ENCODE measurements at places on chromosomes 1 and 21.
A peak's percentile ranks its signal among the peaks of the same experiment; 100 is the strongest.

GRCh38 chr21:43771199-43771675 is 4.9 kb downstream of the CSTB start:
- no peak for DNase-seq

DNA sequence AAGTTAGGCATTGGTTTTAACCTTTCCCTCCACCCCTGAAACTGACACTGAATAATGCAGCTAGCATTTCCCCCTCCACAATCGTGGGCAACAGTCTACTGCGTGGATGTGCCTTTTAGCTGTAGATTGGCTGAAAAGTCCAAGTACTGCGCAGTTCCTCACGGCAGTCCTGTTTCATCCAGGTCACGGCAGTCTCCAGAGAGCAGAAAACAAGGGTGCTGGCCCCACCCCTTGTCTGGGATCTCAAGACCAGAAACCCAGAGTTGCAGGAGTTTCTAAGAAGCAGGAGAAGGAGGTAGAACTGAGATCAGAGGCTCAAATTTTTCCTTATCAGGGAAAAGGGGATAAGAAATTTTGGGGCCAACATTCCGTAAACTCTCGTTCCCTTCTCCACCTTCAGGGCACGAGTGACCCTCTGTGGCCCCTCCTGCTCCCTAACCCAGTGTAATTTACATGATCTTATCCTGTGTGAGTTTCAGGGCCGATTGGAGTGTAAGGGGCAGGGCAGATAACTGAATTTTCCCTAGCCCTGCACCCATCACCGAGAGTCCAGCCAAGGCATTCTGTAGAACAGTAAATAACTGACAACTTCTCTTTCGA is 25.9 kb upstream of the PLA2G2C start:
- no peak for DNase-seq

GRCh38 chr1:7572654-7573152 is 198.4 kb upstream of the VAMP3 start:
- no peak for DNase-seq

- DNase-seq = no peak
Measured at GRCh38 chr1:3741566-3742438, 10.4 kb upstream of the CCDC27 start.

GRCh38 chr1:220067269-220068204 is 21.2 kb upstream of the EPRS1 start:
- no peak for DNase-seq

DNA sequence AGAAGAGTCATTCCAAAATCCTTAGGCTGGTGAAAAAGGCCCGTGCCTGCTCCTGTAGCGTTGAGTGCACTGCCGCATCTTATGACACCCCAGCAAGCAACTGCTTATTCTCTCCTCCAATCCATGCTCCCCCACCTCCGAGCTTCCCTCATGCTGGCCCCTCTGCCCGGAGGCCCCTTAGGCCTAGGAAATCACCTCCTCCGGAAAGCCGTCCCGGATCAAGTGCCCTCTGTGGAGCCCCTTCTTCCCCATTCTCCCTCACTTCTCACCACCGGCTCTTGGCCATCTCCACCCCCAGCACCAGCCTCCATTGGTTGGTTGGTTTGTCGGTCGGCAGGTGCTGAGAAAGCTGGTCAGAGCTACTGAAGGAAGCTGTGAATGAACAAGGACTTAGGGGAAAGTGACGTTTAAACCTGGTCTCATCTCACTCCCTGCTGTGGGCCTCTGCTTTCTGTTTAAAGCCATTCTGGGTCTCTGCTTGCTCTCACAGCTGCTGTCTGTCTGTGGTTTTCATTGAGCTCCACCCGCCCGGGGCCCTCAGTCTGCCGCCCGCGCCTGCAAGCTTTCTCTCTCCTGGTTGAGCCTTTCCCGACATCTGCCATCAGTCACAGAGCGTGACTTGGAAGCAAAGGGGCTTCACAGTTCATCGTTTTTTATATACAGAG is 122.2 kb downstream of the KCNN3 start:
- DNase-seq = peak; percentile 35

DNA sequence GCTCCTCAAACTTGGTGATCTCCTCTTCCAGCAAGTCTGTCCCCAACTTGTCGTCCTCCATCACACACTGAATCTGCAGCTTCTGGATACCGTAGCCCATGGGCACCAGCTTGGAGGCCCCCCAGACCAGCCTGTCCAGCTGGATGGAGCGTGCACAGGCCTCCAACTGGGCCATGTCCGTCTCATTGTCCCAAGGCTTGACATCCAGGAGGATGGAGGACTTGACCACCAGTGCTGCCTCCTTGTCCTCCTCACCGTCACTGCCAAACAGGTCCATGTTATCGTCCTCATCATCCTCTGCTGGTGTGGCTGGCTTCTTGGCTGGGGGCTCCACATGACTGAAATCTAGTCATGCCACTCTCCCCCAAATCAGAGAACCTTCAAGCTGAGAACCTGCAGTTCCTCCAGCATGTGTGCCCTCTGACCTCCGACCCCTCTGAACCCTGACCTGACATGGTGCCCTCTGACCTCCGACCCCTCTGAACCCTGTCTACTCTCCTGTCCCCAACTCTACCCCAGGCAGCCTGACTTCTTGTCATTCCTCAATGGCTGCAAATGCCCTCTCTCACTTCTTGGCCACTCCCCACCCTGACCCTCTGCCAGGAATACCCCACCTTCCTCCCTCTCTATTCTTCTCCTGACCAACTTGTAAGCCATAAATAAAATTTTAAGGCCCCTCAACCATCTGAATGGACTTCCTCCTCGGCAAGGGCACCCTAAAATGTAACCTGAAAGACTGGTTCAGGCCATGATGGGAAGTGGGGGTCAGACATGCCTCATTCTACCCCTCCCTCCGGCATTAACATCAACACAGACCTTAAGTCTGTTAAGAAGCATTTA is 275.7 kb upstream of the C1orf174 start:
- DNase-seq = no peak

- DNase-seq = no peak
Measured at GRCh38 chr1:243179720-243180119, 75.4 kb downstream of the CEP170 start.

- no peak for DNase-seq
Measured at GRCh38 chr1:206708058-206708457, 23.4 kb downstream of the MAPKAPK2 start.

DNA sequence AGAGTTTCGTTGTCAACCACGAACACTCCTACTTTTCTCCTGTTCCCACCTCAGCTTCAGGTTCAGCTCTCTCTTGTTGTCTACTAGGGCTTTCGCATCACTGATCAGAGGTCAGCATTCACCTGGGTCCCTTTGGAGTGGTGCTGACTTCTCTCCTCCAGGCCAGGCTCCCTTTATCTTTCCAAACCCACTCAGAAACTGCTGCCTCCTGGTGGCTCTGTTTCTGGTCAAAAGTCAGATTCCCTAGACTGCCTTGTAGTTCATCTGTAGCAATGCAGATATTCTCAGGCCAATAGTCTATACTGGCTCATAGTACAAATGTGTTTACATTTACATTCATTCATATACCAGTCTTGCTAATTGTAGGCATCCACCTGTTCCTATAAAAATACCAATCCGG is 6.4 kb upstream of the ERI3 start:
- DNase-seq = no peak

GRCh38 chr21:23455676-23456075 is 2151.6 kb downstream of the MRPL39 start:
- no peak for DNase-seq

DNA sequence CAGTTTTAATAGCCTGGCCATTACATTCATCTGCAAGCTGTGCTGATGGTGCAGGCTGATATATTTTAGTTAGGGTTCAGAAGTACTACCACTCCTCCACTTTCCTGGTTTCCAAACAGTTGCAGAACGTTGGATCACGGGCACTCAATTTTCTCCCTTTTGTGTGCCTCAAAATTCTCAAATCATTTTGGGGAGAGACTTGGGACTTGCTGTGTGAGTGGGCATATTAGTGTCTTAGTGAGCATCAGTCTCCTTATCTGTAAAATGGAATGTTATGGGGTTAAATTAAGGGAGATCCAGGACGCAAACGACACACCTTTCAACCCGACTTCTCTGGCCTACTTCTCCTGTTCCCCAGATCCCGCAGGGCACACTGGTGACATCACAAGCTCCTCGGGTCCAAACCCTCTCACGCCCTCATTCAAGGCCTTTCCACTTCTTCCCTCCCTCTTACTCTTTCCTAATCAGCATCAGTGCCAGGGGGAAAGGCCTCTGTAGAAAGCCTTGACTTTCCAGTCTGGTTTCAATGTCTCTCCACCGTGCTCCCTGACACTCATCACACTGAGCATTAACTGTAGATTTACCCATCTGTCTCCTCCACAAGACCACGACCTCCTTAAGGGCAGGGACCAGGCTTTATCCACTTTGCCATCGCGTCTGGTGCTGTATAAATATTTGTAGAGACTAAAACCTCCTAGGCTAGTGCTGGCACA is 1.2 kb downstream of the PIGP start:
- DNase-seq = no peak

GRCh38 chr1:201596101-201596868 is 57.4 kb downstream of the NAV1 start:
- DNase-seq = no peak

GRCh38 chr21:33245289-33245918 is 15.7 kb downstream of the IFNAR2 start:
- no peak for DNase-seq

DNA sequence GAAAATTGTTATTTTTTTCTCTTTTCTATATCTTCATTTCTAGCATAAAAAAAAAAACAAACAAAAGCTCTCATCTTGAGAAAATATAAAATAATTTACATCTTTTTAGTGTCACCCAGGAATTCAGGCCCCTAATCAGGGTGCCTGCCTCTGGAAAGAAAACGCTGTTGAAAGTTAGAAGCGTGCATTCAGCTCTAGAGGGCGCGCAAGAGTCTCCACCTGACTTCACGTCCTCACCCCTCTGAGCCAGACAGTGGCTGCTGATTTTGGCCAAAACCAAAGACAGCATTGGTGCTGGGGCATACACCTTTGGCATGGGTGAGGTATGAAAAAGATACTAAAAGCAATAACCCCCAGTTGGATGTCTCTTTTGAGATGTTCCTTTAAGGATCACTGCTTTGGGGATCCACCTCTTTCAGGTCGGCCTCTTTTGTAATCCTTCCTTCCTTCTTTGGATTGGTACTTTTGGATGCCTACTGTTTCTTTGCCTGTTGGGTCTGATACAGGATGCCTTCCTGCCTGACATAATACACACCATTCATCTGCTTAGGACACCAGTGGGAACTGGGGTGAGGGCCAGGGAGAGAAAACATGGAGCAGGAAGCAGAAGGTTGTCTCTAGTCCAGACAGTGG is 77.6 kb upstream of the CHRM3 start:
- DNase-seq = no peak

GRCh38 chr21:31888936-31889371 is 16.1 kb downstream of the HUNK start:
- DNase-seq = no peak

DNA sequence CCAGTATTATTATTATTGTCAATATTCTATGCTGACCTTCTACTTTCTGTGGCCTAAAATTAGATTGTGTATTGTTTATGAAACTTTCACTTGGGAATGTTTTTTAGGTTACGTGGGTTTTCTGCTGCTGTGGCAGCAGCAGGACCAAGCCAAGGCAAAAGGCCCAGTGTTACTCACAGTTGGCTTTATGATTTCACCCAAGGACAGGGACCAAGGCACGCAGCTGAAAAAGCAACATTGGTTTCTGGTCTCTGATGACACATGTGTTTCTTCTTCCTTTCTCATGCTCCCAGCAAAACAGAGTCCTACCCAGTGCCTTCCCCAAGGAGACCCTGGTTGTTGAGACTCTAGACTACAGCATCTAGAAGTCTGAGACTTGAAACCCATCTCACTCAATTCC is 413.7 kb downstream of the SETD4 start:
- no peak for DNase-seq

DNA sequence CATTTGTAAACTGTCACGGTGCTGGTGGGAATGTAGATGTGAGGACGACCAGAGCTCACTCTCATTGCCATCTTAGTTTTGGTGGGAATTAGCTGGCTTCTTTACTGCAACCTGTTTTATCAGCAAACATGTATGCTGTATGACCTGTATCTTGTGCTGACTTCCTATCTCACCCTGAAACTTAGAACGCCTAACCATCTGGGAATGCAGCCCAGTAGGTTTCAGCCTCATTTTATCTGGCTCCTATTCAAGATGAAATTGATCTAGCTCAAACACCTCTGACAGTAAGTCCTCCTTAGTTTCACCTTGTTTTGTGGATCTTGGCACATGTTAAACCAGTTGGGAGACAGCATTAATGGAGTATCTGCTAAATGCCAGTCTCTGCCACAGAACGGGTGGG is 174.6 kb downstream of the HLX start:
- no peak for DNase-seq

GRCh38 chr1:101194746-101195145 is 42.1 kb upstream of the S1PR1 start:
- no peak for DNase-seq

- no peak for DNase-seq
Measured at GRCh38 chr1:163928651-163929050, 606.9 kb downstream of the NUF2 start.

DNA sequence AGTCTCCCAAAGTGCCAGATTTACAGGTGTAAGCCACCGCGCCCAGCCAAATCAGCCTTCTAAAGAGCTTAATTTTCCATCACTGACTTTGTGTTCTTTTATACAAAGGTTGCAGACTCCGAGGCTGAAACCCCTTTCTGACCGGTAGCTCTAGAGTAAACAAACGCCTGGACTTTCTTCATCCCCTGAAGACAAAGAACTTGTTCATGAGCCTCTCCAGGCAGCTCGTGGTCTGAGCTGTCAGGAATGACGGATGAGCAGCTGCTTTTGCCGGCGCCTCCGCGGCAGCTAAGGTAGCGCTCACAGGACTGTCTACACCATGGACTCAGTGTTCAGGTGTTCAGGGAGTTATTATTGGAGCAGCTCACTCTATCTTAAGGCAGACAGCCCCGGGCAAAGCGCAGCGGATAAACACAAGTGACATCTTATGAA is 128.5 kb upstream of the ERRFI1 start:
- no peak for DNase-seq

GRCh38 chr1:230143534-230143933 is 76.5 kb downstream of the GALNT2 start:
- no peak for DNase-seq

- no peak for DNase-seq
Measured at GRCh38 chr1:14765773-14766172, 167.3 kb downstream of the KAZN start.

DNA sequence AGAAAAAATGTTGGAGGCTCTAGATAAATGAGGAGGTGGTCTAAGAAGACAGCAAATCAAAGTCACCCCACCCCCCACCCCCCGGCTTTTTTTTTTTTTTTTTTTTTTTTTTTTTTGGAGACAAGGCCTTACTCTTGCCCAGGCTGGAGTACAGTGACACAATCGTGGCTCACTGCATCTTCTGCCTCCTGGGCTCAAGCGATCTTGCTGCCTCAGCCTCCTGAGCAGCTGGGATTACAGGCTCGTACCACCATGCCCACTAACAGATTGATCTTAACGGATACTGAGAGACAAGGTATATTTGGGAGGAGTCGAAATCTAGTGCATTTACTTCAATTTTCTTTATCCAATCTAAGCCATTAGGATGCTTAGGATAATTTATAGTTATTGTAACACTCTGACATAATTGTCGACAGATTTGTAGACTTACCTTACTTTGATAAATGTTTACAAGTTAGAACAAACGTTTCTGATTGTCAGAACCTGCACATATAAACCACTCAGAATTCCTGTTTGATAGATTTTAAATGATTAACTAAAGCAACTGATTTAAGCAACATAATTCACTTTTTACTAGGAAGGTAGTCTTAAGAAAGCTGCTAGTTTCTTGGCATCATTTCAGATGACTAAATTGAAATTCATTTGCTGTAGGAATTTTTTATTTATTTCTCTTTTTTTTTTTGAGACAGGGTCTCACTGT is 33.7 kb upstream of the NBL1 start:
- DNase-seq = no peak
